ENCODE measurements at places on chromosomes 16 and 17.
A peak's percentile ranks its signal among the peaks of the same experiment; 100 is the strongest.

- no peak for DNase-seq
Observed at GRCh38 chr16:66269617-66270332, 96.7 kb upstream of the CDH5 start.

DNA sequence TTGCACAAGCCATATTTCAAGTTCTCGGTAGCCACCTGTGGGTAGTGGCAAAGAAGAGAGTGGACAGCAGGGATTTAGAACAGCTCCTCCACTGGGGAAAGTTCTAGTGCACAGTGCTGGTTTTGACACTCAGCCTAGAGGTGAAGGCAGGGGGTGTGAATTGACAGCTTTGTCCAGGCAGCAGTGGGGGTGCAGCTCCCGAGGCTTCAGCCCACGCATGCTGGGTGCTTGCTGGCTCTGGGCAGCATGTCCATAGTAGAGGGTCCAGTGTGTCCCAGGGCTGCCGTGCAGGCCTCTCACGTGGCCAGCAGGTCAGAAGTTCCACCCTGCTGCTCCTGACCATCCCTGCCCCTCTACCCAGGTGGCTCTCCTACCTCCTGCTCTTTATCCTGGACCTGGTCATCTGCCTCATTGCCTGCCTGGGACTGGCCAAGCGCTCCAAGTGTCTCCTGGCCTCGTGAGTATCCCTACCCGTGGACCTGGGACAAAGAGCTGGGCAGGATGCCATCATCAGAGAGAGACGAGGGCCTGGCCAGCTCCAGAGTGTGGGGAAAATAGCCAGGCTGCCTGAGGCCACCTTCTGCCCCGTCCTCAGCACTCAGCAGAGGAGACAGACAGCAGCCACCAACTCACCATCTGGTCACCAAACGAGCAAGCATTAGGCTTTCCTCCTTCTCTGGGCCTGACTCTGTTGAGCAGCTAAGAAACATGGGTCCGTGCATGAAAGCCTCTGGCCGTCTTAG lies 29.8 kb downstream of the TTYH2 start:
- no peak for DNase-seq

DNA sequence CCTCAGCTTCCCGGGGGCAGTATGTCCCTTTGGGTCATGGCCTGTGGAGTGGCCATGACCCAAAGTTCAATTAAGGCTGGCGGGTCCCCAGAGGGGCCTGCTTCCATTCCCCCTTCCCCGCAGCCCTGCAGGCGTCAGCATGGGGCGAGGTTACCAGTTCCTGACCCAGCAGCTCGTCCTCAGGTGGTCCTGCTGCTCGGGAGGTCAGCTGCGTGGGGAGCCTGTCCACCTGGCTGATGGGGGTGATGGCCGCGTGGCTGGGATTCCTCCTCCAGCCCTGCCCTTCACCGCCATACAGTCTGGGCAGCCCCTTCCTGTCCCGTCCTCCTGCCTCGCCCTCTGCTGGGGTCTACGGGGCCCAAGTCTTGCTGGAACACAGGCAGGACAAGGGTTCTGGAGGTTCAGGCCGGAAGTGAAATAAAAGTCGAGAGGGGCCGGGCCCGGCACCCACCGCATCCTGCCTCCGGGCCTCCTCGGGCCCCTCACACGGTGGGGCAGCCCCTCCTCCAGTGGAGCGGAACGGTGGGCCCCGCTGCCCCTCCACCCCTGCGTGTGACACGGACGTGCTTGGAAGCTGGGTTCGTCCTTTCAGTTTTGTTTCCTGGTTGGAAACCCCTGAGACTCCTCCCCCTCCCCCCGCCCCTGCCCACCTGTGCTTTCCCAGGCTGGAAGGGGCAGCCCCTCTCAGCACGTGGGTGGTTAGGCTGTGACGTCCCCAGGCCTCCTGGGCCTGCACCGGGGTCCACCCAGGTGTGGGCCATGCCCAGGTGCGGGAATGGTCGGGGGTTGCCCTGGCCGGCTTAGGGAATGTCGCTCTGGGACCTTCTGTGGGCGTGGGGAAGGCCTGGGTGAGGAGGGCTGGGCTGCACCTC lies 6.8 kb downstream of the UBALD2 start:
- DNase-seq: peak; percentile 92

DNA sequence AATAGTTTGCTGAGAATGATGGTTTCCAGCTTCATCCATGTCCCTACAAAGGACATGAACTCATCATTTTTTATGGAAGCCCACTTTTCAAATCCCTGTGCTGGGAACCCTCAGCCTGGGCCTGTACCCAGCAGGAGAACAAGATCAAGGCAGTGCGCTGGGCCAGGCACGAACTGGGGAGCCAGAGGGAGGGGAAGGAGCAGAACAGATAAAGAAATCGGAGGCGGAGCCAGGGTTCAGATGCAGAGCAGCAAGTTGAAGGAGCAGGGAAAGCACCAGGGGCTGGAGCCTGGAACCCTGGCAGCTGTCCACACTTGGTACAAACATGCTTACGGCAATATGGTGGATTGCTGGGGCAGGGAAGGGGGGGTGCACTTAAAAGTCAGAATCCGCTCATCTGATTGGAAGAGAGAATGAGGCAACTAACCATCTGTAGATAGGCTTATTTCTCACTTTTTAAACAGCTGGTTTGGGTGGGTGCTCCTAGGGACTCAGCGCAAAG lies 107.5 kb downstream of the NOG start:
- no peak for DNase-seq

DNA sequence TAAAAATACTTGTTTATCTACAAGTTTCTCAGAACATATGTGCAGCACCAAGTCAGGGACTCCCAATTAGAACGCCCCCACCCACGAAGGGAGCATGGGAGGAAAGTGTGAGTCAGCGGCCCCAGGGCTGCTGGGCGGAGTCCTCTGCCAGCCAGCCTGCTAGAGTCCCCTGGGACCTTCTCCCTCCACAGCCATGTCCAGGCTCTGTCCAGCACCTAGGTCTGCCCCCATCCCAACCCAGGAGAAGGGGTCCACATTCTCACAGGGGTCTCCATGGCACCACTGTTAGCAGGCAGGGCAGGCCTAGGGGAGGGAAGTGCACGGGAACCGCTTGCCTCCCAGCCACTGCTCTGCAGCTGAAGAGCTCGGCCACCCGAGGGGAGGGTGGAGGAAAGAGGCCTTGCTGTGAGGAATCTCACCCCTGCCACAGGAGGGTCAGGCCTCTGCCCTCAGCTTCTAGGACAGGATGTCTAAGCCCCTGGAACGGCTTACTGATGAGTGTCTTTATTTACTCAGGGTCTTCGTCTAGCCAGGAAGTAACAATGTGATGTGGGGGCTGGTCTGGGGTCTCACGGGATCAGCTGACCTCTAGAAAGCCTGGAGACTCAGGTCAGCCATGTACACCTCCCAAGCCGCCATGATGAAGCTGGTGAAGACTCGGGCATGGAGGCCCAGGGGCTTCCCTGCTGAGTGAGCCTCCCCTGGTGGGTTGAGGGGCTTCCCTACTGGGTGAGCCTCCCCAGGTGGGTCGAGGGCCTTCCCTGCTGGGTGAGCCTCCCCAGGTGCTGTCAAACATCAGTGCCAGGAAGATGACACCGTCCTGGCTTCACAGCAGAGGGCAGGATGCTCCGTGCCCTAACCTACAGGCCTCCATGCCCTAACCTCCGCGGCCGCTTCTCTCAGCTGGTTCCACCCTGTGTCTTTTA lies 190.3 kb downstream of the RBFOX3 start:
- DNase-seq: peak; percentile 38

DNA sequence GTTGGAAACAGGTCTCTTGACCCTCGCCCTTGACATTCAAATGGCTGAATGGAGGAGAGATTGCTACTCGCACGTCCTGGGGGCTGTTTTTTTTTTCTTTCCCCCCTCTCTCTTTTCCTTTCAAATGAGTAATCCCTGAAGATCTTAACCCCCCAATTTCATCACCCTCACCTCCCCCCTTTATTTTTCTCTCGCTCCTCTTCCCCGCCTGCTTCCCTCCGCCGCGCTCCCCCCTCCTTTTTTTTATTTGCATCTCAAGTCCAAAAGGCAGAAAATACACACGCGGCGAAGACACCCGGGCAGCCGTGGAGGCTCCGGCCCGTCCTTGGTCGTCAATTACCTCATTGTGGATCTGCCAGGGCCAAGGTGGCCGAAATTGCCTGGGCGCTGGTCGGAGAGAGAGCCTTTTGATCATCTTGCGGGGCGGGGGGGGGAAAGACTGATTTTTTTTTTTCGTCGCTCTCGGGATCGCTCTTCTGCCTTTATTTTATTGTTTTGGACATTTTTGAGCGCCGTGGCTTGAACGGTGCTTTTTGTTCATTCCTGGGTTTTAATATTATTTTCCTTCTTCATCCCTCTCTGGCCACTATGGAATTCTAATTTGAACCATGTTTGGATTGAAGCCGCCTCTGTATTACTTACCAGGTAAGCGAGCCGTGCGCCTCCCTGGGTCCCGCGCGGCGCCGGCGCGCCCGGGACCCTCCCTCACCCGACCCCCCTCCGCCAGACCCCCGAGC lies 57.2 kb upstream of the GSE1 start:
- DNase-seq: no peak

- no peak for DNase-seq
Observed at GRCh38 chr16:55452996-55453395, 26.0 kb upstream of the MMP2 start.

GRCh38 chr17:61388561-61389356 lies 10.9 kb upstream of the TBX2 start:
- DNase-seq: no peak

GRCh38 chr17:5759501-5759925 lies 175.2 kb upstream of the NLRP1 start:
- DNase-seq: no peak

DNA sequence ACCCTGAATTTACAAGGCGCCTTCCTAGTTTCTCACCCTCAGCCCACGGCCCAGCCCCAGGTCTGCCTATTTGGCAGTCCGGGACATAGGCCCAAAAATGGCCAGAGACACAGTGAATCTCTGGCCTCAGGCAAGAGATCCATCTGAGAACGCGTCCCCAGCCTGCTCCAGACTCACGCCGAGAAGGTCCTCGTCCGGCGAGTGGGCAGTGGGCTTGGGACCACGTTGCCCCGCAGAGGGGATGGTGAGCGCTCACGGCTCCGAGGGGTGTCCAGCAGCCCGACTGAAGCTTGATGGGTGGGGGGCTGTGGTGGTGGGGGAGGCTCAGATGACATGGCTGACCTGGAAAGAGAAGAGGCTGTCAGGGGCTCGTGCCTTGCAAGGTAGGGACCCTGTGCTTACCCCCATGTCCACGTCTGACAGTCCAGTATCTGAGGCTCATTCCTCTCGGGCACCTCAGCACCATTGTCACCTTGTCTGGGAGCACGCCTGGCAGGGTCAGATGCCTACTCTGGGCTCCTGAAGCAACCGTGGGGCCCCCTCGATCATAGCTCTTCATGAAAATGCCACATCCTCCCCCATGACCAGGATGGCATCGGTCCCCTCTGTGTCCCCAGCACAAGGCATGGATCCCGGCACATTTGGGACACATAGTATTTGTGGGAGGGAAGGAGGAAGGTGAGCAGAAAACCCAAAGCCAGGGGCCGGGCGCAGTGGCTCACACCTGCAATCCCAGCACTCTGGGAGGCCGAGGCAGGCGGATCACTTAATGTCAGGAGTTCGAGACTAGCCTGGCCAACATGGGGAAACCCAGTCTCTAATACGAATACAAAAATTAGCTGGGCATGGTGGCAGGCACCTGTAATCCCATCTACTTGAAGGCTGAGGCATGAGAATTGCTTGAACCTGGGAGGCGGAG lies 9.6 kb downstream of the CARHSP1 start:
- DNase-seq: no peak

DNA sequence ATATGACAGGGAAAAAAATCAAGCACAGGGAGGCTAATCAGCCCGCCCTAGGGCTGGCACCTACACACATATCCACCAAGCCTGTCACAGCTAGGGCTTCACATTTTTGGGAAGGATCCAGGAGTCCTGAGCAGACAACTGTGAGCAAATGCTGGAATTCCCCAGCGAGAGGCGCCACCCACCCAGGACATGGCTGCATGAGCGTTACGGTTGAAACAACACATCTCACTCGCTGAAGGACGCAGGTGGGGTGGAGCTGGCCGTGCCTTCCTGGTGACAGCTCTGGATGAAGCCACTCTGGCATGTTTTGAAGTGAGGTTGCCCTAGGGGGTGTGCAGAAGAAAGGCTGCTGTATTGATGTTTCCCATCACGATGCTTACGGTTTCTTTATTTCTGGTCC lies 315.1 kb upstream of the EEF2KMT start:
- no peak for DNase-seq

DNA sequence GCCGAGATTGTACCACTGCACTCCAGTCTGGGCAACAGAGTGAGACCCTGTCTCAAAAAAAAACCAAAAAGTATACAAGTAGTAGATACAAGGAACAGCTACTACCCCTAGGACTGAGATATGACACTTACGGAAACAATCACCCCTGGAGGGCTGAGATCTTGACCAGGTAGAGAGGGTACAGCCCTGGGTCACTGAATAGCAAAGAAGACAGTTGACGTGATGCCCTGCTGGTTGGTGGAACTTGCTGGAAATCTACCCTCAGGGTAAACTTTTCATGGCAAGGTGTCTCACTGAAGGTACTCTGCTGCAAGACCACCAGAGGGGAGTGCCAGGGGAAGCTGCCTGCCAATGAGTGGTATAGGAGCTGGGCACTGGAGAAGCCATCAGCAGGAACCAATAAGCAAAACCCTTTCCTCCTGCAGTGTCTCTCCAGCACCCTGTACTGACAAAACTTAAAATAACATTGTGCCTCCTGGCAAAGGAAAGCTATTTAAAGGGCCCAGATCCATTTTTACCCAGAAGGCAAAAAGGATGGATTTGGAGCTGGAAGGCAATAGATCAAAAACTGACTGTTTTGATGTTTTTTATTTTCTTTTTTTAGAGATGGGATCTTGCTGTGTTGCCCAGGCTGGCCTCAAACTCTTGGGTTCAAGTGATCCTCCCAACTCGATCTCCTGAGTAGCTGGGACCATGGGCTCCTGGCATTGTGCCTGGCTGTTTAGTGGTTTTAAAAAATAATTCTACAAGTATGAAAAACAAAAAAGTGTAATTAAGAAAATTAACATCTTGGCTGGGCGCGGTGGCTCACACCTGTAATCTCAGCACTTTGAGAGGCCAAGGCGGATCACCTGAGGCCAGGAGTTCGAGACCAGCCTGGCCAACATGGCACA lies 11.3 kb upstream of the PDXDC1 start:
- no peak for DNase-seq

GRCh38 chr17:260031-260791 lies 78.8 kb upstream of the DOC2B start:
- DNase-seq: no peak

DNA sequence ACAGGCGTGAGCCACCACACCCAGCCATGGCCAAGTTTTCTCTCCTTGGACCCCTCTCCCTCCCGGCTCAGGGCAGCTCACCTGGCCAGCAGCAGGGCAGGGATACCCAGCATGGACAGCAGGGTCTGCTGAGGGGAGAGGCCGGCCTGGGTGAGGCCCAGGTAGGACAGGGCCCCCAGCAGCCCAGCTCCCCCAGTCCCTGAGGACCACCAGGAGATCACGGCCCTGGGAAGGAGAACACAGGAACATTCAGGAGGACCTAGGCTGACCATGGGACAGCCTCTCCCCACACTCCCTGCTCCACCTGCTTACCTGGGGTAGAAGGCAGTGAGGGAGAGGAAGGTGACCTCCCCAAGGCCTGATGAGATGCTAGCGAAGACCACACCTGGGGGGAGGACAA lies 5.6 kb downstream of the CLN3 start:
- no peak for DNase-seq

DNA sequence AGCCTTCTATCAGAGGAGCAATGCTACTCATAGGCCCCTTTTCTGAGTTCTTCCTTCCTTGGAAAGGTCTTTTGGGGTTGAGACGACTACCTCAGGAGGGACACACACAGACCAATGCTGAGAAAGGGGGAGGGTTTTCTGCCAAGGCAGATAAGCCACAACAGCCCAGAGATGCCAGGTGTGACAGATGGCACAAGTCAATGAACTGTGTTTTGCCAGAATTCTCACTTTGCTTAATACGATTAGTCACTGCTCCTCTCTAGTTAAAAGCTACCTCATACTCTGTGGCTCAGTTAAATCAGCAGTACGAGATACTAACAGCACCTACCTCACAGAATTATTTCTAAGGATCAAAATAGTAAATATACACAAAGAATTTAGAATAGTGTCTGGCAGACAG lies 8.0 kb downstream of the BRD7 start:
- no peak for DNase-seq
